HFFc6 (cell line): ENCODE measurements at places on chromosomes 6 and 20. TPM values are rescaled to one million over a fixed set of nuclear protein-coding genes. Genes with fewer than 3 reads are reported as not detected.

KCNK5 gene
- not detected in 3 replicates for total RNA-seq

ACOT8 gene
- total RNA-seq, result 24.8 to 35.9 TPM (median 26.3 TPM) in 3 replicates

LY6G6D gene
- total RNA-seq, result not detected in 3 replicates

ENPP5 gene
- total RNA-seq, result not detected in 3 replicates

DNA sequence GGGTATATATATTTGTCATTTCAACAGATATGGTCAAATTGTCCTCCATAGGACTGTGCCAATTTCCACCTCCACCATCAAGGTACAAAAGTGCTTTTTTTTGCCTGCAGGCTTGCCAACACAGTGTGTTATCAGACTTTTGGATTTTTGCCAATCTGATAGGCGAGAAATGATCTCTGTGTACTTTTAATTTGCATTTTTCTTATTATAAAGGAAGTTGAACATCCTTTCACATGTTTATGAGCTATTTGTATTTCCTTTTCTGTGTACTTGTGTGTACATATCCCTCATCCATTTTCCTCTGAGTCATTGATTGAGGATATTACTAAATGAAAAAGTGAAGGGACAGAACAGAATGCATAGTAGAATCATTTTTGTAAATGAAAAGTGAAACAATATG lies 39.0 kb upstream of the PTPN1 start:
- peaks cover 1% of the 10 kb centered on the region; the same call in 1 of the 2 replicates for H3K27me3 ChIP-seq
- no peaks in the 10 kb centered on the region for H3K36me3 ChIP-seq
- DNase-seq, result no peak
- no peak overlapping the region for H3K4me3 ChIP-seq

DNA sequence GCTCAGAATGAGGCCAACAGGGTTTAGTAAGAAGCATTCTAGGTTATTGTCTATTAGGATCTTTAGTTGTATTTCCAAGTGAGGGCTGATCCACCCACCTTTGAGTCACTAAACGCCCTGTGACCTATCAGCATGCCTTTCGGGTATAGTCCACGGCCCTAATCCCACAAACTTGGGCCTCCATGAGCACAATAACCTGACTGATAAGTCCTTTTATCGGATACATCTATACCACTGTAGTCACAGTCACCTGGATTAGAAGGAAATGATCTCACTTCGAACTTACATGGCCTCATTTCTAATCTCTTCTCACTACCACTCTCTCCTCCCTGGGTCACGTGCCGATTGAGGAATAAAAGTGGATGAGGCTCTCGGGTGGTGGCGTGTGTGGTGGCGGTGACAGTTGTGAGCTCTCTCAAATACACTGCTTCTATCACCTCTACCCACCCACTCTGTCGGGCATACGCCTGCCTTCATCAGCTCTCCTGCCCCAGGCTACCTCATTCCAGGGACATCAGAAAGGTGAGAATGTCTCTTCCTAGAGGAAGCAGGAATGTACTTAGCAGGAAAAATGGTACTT lies 65.2 kb downstream of the TRAM2 start:
- peak overlapping the region; percentile 80 for H3K4me3 ChIP-seq
- peaks cover 97% of the 10 kb centered on the region for H3K4me1 ChIP-seq
- peaks cover 25% of the 10 kb centered on the region for H3K27me3 ChIP-seq
- H3K27ac ChIP-seq, result peak overlapping the region; percentile 98
- peaks cover 89% of the 10 kb centered on the region for H3K36me3 ChIP-seq
